ENCODE measurements at places on chromosomes 11 and 22. TPM values are rescaled to one million over a fixed set of nuclear protein-coding genes. Genes with fewer than 3 reads are reported as not detected.

MN1 gene
- total RNA-seq, result 15.7 TPM

CTSW gene
- not detected for total RNA-seq

HBG1 gene
- total RNA-seq, result not detected

GRCh38 chr11:33884601-33885000, 7.3 kb downstream of the LMO2 start:
- no peak for DNase-seq

DNA sequence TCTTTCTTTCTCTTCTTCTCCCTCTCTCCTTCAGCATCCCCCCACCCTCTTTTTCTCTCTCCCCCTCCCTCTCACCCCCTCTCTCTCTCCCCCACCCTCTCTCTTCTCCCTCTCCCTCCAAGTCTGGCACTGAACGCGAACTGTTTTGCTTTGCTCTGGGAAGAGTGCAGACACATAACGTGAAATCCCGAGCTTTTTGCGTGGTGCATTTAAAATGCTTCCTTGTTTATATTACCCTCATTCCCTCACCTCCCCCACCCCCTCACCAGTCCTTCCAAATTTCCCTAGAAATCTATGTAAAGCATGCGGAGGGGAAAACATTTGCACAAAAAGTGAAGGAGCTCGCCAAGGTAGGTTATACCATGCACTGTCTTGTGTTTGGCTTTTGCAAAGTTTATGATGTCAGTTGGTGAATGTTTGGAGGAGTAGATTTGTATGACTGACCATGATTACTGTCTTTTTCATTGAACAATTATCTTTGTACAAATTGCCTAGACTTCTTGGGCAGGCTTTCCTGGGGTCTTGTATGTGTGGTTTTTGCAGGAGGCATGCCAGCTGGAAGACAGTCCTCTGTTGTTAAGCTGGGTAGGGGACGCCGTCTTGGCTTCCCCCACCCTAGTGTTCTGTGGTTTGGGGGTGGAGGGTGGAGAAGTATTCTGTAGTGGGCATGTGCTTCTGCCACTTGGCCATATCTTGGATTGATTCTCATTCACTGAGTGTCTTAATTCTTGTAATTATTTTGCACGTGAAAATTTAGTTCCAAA, 123.7 kb upstream of the HSD17B12 start:
- DNase-seq, result no peak

DNA sequence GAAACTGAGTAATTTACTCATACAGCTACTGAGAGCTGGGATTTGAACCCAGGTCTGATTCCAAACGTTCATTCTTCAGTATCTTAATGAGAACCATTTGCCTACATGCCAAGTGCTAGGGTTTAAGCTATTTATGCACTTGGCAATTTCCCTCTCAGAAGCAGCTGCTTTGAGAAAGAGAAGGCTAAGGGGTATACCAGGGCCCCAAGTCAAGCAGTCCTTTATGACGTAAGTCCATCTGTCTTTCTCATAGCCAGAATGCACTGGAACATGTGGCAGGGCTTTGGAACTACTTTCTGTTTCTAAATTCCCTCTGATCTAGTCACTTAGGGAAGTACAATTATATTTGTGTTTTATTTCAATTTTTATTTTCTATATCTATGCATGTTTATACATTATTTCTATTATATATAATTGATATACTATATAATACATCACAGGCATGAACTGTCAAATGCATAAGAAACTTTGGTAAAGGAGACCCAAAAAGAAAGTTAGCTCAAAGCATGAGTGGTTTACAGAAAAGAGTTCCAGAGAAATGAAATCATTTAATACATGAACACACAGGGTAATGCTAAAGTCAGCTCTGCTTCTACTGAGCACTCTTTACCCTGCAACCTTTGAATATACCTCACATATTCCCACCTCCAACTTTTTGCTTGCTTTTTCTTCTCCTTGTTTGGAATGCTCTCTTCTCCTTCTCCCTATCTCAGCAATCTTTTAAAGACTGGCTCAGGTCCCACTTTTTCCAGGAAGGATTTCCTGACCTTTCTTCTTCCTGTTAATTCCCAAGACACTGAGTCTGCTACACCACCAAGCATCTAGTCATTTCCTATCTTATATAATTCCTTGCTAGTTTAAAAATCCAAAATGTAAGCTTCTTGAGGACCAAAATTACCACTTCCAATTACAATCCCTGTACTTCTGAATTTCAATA, 80.5 kb upstream of the GDPD4 start:
- no peak for DNase-seq
